Stomach (tissue), 19 donors: ENCODE measurements at places on chromosomes 11 and 22. TPM values are rescaled to one million over a fixed set of nuclear protein-coding genes. Genes with fewer than 3 reads are reported as not detected.

The OR51T1 gene
- not detected for polyA plus RNA-seq

The SMIM35 gene
- polyA plus RNA-seq: 0.03 TPM

The KLHL35 gene
- 1.8 TPM for polyA plus RNA-seq

The PKDREJ gene
- 0.10 TPM for polyA plus RNA-seq

The BEST1 gene
- polyA plus RNA-seq: 3.4 TPM

The BBOX1 gene
- 4.3 TPM for polyA plus RNA-seq

The HPX gene
- polyA plus RNA-seq: 2.0 TPM

The PIH1D2 gene
- polyA plus RNA-seq: 2.9 TPM

The NNMT gene
- 197 TPM for polyA plus RNA-seq

The CARD18 gene
- polyA plus RNA-seq: 0.23 TPM

The DMC1 gene
- polyA plus RNA-seq: 0.45 TPM

The EXPH5 gene
- polyA plus RNA-seq: 0.92 TPM

The SLC22A12 gene
- not detected for polyA plus RNA-seq

The CLP1 gene
- 7.1 TPM for polyA plus RNA-seq

The GLYAT gene
- not detected for polyA plus RNA-seq

The CRYBB3 gene
- not detected for polyA plus RNA-seq

The RASD2 gene
- 2.9 TPM for polyA plus RNA-seq

The BDNF gene
- 0.81 TPM for polyA plus RNA-seq
